Kasumi-1 (cell line): ENCODE measurements at places on chromosomes 3 and 15.

DNA sequence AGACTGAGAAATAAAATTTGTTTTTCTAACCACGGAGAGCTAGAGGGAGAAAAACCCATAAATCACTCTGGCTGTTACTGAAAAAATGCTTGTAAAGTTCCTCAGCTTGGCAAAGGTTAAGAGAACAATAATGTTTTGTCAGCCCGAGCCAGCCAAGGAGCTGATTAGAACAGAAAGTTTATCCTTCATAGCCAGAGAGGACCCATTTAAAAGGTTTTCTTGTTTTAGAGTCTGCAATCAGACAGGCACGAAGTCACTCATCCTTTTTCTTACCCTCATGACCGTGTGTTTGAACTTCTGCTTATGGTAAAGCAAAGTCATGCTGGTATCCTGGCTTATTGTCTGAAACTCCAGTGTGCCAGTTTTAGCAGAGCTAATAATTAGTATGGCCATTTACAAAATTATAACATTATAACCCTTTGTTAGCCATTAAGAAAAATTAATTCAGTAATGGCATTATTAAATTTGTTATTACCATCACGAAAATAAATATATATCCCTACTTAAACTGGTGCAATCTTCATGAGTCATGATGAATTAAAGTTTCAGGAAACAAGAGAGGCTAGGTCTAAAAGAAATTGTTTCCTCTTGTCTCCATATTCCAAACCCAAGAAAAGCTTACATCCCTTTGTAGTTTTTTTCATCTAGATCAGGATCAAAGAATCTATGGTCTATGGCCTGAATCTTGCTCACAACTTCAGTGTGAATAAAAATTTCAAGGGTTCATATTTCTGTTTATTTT is 13.5 kb upstream of the STXBP5L start:
- DNase-seq: no peak

GRCh38 chr3:78825118-78825857 is 942.5 kb downstream of the ROBO1 start:
- no peak for DNase-seq

GRCh38 chr3:100073714-100074307 is 40.5 kb downstream of the FILIP1L start:
- DNase-seq: peak; percentile 87

- DNase-seq: no peak
These were observed 463.1 kb upstream of the NECTIN3 start for GRCh38 chr3:110608566-110608965.

- no peak for DNase-seq
These were observed 329.0 kb upstream of the AZI2 start for GRCh38 chr3:28677581-28677980.

DNA sequence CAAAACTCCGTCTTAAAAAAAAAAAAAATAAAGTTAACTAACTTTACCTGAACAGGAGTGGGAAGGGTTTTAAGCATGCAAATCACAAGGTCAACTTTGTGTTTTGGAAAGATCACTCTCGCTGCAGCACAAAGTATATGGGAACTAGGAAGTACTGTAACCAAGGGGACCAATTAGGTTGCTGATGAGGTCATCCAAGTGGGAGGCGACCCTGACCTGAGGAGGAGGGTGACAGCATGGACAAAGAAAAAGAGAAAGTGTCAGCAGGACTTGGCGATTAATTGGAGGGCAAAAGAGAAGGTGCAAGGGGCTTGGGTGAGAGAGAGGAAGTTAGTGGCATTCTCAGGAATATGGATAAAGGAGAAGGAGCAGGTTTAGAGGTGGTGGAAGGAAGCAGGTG is 89.5 kb upstream of the ZBED2 start:
- no peak for DNase-seq

DNA sequence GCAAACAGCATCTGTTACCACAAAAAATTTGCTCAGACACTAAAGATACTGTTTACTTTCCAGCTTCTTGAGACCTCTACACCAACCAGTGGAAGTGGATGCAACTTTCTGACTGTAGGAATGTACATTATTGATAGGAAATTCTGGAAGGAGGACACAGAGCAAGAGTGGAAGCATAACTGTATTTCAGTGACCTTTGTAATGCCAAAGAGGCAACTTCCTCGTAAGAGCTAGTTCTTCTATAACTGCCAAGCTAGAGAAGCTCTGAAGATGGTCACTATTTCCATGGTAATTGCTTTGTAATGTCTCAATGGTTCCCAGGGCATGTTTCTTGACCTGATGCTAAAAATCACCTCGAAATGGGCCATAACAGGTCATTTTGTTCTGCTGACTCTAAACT is 96.3 kb upstream of the SLC2A2 start:
- no peak for DNase-seq

GRCh38 chr3:195876297-195877064 is 31.9 kb downstream of the TNK2 start:
- no peak for DNase-seq

- no peak for DNase-seq
These were observed 12.0 kb downstream of the TRPM1 start for GRCh38 chr15:31089368-31090047.

DNA sequence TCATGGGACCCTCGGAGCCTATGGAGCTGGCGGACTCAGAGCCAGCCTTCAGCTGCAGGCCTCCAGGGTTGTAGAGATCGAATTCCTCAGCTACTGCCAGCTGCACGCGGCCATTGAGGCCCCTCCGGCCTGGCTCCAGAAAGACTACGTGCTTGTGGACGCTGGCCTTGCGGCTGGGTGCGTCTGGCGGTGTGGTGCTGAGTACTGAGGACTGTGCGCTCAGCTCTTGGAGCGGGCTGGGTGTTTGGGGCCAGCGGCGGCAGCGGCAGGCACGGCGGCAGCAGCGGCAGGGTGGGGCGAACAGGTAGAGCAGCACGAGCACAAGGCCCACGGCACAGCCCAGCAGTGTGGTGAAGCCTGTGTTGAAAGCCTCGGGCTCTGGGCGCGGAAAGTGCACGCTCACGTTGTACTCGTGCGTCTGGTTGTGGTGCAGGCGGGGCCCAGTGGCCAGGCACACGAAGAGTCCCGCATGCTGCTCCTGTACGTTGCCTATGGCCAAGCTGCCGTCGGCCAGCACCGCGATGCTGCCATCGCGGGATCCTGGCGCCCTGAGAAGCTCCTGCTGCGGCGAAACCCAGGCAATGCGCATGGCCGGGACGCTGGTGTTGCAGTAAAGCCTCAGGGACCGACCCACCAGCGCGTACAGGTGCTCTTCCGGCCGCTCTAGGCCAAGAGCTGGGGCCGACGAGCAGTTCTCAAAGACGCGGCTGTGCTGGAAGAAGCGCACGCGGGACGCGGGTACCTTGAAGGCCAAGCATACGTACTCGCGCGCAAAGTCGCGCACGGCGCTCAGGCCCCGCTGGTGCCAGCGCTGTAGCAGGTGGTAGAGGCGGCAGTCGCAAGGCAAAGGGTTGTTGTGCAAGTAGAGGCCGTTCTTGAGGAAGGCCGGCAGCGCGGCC is 1.3 kb downstream of the AMIGO3 start:
- DNase-seq: no peak

GRCh38 chr3:107106316-107106715 is 270.9 kb upstream of the CCDC54 start:
- DNase-seq: no peak

DNA sequence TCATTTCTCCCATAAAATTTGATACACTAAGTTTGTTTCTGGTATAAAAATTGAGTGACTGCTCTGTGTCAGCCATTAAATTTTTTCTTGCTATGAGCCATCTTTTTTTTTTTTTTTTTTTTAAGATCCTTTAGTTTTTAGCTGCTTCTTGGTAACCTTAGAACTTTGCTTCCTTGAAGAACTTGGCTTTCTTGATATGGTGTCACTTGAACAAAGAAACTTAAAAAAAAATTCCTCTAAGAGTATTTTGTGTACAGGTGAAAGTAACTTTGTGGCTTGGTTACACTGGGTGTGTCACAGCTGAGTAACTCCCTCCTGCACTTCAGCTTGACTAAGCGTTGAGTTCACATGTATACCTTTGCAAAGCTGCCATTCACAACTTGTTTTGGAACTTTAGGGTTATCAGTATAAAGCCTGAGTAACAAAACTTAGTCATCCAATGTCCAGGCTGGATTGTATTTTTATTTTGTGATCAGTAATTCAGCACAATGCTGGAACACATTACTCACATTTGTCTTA is 6.5 kb downstream of the CHD2 start:
- DNase-seq: no peak
